ENCODE measurements at places on chromosomes 13 and 19.
A peak's percentile ranks its signal among the peaks of the same experiment; 100 is the strongest.

DNA sequence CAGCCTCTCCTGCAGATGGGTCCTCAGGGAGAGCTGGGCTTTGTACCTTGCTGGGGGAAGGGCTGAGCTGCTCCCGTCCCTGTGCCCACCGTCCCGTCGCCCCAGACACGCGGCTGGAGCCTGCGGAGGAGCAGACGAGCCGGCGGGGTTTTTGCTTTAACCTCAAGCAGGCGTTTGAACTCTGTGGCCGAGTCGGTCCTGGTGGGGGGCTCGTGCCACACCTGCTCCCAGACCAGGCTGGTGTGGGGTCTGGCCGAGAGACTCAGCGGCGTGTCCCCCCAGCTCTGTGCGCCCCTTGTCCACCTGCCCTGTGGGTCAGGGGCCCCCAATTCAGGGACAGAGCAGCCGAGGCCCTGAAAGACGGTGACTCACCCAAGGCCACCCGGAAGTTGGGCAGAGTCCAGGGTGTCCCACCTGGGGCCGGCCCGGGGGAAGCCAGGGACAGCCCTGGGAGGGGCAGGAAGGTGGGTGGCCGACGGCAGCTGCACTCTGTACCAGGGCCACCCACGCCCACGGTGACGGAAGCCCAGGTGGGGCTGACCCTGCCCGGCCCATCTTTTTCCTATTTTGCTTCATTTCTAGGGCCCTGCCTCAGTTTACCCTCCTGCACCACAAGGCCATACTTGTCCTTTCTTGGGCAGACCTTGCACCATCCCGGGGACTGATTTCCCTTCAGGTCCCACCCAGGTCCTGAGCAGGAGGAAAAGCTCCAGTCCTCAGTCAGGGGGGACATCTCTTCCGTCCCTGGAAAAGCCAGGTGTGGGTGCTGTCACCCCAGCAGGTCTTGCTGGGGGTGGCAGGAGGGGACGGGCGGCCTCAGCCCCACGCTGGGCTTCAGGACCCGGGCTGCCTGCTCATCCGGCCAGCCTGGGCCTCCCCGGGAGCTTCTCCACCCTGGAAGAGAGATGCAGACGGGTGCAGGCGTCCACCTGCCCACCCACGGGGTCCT is 5.3 kb downstream of the EFNA2 start:
- DNase-seq = no peak

DNA sequence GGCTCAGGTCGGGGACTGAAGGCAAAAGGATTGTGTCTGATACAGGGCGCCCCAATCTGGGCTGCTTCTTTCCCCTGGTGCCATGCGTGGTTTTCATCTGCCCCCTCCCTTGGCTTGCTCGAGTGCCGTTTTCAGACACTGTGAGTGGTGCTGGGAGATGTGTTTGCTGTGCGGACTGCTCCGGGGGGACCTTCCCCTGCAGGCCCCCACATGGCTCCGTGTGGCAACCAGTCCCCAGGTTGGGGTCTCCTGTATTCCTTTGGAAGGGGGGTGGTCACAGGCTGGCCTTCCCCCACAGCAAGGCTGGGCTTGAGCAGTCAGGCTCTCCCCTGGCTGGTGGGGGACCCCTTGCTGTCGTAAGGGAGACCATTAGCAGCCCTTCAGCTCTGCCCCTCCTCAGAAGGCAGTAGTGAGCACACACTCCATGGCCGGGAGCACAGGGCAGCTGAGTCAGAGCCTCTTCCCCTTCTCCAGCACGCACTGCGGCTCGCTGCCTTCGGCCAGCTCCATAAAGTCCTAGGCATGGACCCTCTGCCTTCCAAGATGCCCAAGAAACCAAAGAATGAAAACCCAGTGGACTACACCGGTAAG is 20.6 kb upstream of the QTRT1 start:
- DNase-seq = no peak

DNA sequence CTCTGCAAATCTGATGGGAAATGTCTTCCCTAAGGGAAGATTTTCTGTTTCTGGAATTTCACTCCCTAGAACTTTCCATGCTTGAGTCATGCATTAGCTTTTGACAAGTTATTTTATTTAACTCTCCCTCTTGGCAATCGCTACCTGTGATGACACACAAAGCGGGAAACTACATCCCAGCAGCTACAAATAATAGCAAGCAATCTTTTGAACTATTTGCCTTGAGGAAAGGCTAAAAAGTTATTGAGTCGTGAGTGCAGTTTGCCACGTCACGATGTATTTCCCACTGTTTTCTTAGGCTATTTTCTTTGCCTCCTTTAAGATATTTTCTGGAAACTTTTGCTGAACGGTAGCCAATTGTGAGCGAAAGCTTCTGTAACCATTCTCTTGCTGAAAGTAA is 353.3 kb upstream of the HTR2A start:
- DNase-seq = no peak

DNA sequence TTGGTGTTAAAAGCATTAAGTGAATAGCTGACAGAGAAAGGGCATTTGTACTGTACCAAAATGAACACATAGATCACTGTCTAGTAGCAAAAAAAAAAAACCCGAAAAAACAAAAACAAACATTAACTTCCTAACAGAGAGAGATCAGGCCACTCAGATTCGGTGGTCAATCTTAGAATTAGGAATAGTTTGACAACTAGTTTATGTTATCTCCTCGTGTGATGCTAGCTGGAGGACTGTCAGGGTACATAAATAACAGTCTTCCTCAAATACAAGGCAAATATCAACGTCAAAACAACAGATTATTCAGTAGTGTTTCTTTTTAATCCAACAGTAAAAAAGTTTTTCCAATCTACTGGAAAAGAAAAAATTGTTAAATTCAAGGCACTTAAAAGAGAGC is 1.7 kb downstream of the ZMYM5 start:
- no peak for DNase-seq

GRCh38 chr19:20320191-20320590 is 153.2 kb downstream of the ZNF486 start:
- DNase-seq = no peak

DNA sequence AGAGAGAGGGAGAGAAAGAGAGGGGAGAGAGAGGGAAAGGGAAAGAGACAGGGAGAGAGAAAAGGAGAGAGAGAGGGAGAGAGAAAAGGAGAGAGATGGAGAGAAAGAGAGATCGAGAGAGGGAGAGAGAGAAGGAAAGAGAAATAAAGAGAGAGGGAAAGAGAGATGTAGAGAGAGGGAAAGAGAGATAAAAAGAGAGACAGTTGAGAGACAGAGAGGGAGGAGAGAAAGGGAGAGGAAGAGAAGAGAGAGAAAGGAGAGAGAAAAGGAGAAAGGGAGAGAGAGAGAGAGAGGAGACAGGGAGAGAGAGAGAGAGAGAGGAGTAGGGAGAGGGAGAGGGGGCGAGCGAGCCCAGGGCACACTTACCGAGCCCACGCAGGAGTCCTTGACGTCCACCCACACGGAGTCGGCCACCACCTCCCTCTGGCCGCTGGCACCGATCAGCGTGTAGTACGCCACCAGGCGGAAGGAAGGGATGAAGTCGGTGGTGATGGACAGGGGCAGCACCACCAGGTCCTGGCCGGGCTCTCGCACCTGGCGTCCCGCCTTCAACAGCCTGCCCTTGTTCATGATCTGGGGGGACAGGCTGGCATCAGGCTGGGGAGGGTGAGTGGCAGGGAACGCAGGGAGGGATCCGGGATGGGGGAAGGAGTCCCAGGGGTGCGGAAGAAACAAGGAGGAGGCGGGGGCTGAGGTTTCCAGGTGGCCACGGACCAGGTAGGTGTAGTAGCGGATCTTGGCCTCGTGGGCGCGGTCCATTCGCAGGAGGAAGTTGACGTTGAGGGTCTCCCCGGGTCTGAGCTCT is 10.0 kb downstream of the C3 start:
- DNase-seq = peak; percentile 17

- DNase-seq = no peak
Observed at GRCh38 chr19:51002542-51003311, 1.3 kb upstream of the KLK8 start.

- DNase-seq = peak; percentile 12
Observed at GRCh38 chr19:53927739-53928138, 18.7 kb downstream of the CACNG7 start.

DNA sequence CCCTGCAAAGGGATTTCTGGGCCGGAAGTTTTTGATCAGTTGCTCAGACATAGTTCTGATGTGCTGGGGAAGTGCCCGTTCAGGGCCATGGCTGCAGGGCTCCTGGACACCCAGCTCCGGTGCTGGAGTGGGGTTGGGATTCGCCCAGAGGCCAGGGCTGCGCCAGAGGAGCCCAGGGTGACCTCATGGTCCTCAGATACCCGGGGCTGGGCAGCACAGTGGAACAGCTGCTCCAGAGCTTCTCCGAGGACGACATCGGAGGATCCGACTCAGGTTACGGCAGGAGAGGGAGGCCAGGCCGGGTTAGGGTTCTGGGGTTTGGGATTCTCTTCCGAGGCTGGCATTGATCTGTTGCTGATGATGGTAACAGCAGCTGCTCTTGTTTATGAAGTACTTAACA is 20.9 kb downstream of the CARM1 start:
- no peak for DNase-seq

DNA sequence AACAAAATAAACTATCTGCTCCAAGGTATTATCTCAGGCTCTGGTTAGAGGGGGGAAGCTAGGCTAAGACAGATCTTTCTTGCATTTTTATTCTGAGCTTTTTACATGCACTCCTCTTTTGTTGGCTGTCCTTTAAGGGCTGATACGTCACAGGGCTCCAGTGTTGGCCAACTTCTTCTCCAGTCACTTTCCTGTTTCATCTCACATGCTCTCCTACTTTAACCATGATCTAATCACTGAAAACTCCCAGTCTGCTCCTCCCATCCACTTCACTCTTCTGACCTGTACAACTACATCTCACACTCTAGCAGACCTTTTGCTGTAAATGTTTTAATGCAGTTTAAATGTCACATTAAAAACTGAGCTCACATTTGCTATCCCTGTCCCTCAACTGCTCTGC is 510.0 kb upstream of the KLF12 start:
- no peak for DNase-seq

DNA sequence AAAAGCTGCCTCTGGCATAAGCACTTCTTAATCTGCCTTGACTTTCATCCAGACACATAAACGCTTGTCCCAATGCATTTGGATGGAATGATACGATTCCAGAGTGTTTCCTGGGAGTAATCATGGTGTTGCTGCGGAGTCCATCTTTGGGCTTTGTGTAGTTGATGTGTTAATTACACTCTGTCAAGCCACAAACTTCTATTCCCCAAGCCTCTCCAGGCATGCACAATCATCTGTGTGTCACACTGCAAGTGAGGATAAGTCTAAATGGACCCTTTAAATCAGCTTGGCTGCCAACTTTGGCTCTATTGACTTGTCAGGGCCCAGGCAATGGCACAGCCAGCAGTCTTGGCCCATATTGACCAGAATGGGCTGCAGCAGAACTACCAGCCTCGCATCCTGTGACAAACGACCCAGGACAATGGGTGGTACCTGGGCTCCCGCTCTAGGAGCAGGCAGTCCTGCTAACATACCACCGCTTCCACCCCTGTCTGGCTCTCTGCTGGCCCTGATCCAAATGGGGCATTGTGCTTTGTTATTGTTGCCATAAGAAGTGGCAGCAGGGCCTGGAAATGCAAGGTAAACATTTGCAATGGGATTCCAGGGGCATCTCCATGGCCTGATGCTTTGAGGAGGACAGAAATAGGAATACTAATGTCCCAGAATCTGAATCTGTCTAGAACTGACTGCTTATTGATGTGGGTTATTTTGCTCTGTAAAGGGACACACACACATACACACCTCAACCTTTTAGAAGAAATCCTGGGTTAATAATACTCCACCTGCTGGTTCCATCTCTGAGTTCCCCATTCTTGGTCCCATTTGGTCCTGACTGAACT is 127.2 kb downstream of the DNAJC15 start:
- no peak for DNase-seq

GRCh38 chr19:45804959-45805230 is 10.2 kb downstream of the RSPH6A start:
- DNase-seq = no peak

- peak; percentile 86 for DNase-seq
Observed at GRCh38 chr19:39390451-39390750, 505 bp downstream of the PAF1 start.

- DNase-seq = no peak
Observed at GRCh38 chr19:31313291-31314030, 35.8 kb downstream of the TSHZ3 start.

GRCh38 chr13:58087566-58087965 is 456.0 kb downstream of the PCDH17 start:
- no peak for DNase-seq

GRCh38 chr19:35272122-35272719 is 3.5 kb downstream of the USF2 start:
- DNase-seq = no peak

GRCh38 chr19:35436477-35437405 is 11.3 kb upstream of the FFAR2 start:
- DNase-seq = no peak

DNA sequence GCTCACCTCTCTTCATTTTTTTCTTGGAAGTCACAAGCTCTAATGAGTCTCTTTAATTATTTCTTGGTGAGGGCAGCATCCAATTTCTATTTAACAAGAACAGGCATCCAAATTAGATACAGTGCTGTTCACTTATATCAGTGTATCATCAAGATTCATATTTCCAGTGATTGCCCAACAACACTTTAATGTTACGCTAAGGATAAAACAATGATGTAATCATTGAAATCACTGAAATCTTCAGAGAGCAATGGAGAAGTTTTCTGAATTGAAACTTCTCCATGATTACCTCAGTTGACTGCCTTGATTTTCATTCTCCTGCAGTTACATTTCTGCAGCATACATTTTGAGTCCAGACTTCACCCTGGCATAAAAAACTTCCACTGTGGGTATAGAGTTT is 17.1 kb upstream of the LRCH1 start:
- no peak for DNase-seq

DNA sequence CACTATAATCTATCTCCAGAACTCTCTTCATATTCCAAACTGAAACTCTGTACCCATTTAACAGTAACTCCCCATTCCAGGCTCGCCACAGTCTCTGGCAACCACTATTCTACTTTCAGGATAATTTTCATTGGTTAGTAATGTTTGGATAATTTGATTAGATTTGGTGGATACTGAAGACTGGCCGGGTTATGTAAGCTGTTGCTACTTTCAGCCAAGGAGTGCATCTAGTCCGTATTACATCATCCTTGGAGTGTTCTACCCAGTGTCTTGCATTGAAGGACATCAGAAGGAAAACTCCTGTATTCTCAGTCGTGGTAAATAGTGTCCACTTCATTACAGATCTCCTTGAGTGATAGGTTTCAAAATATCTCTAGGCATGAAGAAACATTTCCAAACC is 60.5 kb downstream of the PCCA start:
- no peak for DNase-seq

GRCh38 chr13:63044589-63045313 is 1629.1 kb upstream of the PCDH20 start:
- DNase-seq = no peak

GRCh38 chr13:66222926-66223325 is 1007.2 kb downstream of the PCDH9 start:
- DNase-seq = no peak

GRCh38 chr19:29566496-29567054 is 39.5 kb upstream of the POP4 start:
- DNase-seq = no peak

- DNase-seq = no peak
Observed at GRCh38 chr19:35553385-35554000, 8.1 kb downstream of the TMEM147 start.

All from activated CD4-positive, alpha-beta T cell treated with anti-CD3 and anti-CD28 coated beads for 4 hours (primary cell).